ENCODE measurements at places on chromosomes 4 and X.

DNA sequence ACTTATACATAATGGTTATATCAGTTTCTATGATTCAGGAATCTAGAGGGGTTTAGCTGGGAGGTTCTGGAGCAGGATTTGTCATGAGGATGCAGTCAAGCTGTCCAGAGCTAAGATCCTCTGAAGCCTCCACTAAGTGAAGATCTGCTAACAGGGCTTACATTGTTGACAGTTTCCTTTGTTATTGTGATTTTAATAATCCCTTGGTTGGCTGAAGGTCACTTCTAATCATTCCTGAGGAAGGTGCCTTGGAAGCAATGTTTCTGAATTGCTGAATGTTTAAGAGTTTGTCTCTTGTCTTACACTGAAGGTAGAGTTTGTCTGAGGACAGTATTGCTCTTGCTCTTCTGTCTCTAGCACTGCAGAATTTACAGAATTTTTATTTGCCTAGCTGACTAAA, 41.3 kb downstream of the BANK1 start:
- DNase-seq: no peak

DNA sequence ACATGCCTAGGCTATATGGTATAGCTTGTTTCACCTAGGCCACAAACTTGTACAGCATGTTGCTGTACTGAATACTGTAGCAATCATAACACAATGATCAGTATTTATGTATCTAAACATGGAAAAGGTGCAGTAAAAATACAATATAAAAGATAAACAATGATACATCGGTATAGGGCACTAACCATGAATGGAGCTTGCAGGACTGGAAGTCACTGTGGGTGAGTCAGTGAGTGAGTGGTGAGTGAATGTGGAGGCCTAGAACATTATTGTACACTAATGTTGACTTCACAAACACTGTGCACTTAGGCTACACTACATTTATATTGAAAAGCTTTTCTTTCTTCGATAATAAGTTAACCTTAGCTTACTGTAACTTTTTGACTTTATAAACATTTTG, 45.6 kb upstream of the ANK2 start:
- no peak for DNase-seq

DNA sequence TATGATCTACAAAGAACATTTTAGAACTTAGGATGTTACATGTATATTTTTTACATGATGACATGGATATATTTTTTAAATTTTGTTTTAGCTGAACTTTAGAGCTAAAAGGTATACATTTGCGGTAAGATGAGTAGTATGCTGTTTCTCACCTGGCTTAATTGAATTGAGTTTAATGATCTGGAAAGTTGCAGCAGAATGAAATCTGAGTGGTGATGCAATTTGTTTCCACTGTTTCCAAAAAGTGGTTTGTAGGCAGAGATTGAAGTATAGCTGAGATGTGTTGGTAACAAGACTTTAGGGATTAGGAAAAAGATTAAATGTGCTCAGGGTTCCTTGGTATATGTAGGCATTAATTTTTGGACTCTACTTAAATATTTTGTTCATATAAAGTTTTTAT, 68.1 kb downstream of the HPF1 start:
- DNase-seq: no peak

GRCh38 chr4:76943129-76943620, 6.4 kb upstream of the SEPTIN11 start:
- DNase-seq: no peak

DNA sequence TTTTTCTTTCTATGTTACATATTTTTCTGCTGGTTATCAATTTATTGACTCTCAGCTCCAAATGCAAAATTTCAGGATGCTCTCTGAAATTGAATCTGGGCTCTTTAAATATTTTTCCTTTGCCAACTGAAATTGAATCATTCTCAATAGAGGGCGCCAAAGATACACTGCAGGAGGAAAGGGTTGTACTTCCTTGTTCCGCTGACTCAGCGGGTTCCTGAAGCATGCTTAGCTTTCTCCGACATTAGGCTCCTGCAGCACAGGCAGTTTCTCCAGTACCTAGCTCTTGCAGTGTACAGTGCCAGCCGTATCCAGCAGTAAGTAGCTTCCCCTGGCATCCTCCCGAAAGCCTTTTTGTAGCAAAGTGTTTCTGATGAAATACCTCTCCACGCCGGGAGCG, 28.8 kb upstream of the CFAP47 start:
- DNase-seq: no peak

DNA sequence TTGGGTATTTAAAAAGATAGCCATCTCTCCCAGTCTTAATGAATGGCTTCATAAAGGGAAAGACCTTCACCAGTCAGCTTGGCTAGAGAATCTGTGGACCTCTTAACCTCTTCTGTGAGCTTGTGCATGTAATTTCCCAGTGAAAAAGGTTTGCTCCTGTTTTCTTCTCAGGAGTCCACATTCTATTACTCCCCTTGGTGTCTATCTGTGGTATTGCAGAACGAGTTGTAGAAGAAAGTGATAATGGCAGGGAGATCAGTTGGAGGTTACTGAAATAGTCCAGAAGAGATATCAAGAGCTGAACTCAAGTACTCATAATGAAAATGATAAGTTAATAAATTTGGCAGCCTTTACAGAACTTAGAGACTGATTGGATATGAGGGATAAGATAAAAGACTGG, 16.5 kb upstream of the VAMP7 start:
- DNase-seq: no peak

GRCh38 chrX:72117636-72118210, 14.0 kb downstream of the RTL5 start:
- no peak for DNase-seq

DNA sequence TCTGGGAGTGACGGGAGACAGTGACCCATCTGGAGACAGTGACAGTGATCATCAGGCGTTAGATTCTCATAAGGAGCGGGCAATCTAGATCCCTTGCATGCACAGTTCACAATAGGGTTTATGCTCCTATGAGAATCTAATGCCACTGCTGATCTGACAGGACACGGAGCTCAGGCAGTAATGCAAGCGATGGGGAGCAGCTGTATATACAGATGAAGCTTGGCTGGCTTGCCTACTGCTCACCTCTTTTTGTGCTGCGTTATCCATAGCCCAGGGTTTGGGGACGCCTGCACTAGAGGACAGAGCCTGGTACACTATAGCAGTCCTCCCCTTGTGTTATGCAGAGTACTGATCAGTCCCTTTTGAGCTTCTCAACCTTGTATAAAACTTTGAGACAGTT, 23.5 kb downstream of the NFKB1 start:
- DNase-seq: no peak

GRCh38 chr4:185272245-185272644, 62.8 kb downstream of the SNX25 start:
- DNase-seq: no peak

GRCh38 chr4:38774181-38774955, 8.4 kb downstream of the TLR10 start:
- no peak for DNase-seq

GRCh38 chr4:81737865-81738559, 266.3 kb upstream of the RASGEF1B start:
- DNase-seq: no peak

All from activated CD4-positive, alpha-beta T cell treated with anti-CD3 and anti-CD28 coated beads, Interleukin-2, amount 50 U/mL, for 24 hours (primary cell).